Right ventricle myocardium superior (tissue), 1 donor: ENCODE measurements at places on chromosomes 11 and 22.

GRCh38 chr11:104907521-104908185 is 9.4 kb upstream of the CASP12 start:
- DNase-seq: no peak

- no peak for DNase-seq
Observed at GRCh38 chr22:39117585-39118191, 20.6 kb downstream of the APOBEC3H start.

GRCh38 chr11:108724974-108725689 is 60.3 kb downstream of the DDX10 start:
- no peak for DNase-seq

DNA sequence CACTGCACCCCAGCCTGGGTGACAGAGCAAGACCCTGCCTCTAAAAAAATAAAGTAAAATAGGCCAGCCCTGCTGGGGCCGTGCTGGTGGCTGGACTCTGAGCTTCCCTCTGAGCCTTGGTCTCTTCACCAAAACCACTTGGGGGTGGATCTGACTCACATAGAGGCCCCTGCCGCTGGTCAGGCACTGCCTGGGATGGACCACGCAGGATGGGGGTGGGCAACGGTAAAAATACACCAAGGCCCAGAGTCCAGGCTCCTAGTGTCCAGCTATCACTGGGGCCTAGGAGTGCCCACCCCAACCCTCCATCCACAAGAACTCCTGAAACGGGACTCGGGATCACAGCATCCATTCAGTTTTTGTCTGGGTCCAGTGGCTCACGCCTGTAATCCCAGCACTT is 12.3 kb upstream of the UPK3A start:
- no peak for DNase-seq

- no peak for DNase-seq
Observed at GRCh38 chr11:17148536-17148935, 59.2 kb downstream of the PIK3C2A start.

DNA sequence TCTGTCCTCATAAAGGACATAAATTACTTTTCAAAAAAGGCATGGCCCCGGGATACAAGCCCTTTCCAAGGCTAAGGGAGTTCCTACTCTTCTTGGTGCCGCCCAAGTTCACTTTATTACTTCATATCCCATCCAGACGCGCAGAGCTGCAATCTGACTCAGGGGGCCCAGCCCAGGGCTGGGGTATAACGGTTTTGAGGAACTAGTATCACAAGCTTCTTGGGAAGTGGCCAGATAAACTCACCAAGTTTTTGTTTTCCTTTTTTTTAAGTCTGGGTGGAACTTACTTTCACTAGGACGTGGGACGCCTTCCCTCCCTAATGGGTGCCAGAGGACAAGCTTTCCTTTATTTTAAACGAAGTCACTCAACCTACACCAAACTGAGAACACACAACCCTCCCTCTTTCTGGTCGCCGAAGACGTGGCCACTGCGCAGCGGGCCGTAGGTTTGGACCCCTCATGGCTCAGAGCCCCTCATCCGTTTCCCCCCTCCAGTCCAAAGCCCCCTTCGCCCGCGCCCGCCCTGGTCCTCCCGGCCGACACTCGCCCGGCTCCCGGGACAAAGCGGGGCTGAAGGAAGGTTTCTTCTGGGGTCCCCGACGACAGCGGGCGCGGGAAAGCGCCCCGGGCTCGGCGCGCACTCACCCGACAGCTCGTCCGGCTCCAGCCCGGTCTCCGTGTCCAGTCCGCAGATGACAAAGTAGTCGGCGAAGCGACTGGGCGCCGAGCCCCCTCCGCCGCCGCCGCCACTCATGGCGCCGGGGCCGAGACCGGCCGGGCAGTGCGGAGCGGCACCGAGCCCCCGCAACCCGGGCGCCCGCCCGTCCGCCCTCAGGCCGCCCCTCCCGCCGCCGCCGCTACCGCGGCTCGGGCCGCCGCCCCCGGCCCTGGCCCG is 587 bp downstream of the DENND5A start:
- DNase-seq: peak; percentile 80

DNA sequence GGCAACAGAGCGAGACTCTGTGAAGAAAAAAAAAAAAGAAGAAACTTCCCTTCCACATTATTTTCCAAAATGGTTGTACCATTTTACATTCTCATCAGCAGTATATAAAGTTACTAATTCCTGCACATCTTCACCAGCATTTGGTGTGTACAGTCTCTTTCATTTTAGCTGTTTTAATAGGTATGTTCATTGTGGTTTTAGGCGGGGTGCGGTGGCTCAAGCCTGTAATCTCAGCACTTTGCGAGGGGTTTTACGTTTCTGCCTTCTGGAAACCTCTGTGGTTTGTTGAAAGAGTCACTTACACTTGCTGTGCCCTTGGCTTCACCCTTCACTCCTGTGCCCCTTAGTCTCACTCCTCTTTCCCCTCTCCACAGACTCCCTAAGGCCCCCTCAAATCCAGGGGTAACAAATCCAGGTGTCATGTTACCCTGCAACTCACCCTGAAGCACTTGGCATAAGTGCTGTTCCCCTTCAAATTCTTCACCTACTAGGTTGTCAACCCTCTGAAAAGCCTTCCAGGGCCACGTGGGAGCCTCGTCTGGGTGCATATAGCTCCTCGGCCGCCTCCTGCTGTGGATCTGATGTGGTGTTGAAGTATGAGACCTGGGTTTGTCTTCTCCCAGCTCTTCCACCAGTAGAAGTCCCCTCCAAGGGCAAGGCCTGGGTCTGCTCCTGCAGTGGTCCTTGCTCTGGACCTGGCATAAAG is 20.8 kb downstream of the TOB2 start:
- no peak for DNase-seq

DNA sequence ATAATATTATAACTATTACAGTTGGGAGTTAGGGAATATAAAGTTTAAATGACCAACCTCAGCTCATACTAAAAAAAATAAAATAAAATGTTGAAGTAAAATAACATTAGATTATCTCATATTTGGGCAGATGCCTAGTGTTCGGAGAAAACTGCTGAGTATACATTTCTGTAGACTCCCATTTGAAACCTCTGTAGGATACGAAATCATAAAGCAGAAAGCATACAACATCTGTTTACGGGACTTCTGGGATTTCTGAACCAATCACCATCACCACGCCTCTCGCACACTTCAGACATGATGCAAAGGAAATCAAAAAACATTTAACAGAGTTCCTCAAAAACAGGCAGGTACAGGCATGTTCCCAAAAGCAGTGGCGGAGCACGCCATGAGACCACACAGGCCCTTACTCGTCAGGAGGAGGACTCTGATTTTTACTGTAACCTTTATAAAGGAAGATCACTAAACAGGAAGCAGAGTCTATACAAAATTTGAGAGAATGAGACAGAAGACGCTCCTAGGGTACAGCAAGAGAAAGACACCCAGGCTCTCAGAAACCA is 8.6 kb downstream of the ZNF195 start:
- DNase-seq: no peak

GRCh38 chr11:12281571-12282478 is 95.5 kb upstream of the PARVA start:
- DNase-seq: peak; percentile 88

DNA sequence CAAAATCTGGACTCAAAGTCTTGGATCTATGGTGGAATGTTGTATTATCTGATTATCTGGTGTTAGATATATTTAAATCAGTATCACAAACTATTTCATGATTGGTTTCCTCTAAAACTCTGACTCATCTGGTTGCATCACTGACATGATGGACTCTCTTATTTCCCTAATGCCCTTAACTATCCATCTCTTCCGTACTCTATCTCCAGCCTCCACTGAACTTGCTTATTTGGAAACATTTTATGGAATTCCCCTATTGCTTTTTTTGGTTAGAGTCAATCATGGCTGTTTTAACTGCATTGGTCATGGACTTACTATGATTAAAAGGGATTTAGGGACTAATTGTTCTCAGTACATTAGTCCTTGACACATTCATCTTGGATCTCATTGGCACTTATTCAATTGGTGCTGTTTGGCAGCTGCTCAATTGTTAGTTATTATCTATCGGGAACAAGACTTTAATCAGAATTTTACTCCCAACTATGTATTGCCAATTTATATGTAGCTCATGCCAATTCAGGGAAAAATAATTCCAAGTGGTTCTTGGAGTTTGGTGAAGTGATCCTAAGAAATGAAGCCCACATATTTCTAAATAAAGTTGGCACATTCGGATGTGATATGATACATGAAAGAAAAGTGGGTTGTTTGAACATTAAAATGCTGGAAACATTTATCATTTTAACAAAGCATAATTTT is 942.0 kb upstream of the CCDC90B start:
- DNase-seq: no peak

DNA sequence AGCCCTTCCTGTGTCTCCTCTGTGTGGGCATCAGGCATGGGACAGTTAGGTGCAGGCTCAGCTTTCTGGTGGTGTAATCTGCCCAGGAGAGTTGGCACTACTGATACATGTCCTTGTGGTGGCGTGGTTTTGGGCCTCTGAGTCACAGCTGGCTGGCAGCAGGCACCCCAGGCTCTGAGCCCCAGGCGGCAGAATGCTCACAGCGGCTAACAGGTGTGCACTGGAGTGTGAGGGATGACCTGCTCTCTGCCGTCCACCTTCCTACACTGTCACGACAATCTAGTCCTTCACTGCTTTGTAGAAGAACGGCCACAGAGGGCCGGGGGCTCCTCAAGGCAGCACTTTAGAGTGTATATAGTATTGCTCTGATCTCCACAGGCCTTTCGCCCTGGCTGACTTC is 100.3 kb upstream of the PITPNB start:
- no peak for DNase-seq

DNA sequence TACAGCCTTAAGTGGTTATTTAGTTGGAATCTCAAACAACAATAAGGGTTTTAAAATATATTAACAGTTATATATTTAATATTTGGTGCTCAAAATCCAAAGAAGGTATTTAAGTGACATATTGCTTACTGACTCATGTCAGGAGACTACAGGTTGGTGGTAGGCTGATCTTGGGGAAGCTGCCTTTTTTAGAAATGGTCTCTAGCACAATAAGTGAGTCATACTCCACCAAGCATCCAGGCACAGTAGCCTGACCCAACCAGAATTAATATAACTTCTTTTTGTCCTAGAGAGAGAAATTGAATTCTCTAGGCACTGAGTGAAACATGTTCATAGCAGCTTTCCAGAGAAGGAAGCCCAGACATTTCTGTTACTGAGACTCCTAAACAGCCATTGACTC is 868.5 kb upstream of the TENM4 start:
- DNase-seq: no peak

DNA sequence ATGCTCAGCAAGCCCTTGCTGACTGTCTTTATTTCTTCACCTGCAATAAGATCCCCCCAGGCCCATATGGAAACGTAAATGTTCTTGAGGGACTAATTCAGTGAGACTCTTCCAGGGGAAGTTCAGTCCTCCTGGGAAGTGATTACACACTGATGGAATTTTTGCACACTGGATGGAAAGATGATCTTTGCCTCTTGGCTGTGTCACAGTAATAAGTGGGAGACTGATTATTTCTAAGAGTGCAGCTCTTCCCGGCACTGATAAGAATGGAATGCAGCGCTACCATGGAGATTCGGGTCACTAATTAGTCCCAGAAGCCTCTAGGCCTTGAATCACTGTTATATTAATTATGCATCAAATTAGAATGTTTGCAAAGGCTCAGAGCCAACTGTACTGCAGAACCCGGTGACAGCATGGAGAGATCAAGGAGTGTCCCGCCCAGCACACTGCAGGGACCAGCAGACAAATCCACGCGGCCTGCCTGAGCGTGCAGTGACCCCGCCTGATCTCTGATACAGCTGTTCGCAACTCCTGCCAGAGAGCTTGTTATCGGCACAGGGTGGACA is 178.3 kb downstream of the SNX19 start:
- DNase-seq: peak; percentile 82

DNA sequence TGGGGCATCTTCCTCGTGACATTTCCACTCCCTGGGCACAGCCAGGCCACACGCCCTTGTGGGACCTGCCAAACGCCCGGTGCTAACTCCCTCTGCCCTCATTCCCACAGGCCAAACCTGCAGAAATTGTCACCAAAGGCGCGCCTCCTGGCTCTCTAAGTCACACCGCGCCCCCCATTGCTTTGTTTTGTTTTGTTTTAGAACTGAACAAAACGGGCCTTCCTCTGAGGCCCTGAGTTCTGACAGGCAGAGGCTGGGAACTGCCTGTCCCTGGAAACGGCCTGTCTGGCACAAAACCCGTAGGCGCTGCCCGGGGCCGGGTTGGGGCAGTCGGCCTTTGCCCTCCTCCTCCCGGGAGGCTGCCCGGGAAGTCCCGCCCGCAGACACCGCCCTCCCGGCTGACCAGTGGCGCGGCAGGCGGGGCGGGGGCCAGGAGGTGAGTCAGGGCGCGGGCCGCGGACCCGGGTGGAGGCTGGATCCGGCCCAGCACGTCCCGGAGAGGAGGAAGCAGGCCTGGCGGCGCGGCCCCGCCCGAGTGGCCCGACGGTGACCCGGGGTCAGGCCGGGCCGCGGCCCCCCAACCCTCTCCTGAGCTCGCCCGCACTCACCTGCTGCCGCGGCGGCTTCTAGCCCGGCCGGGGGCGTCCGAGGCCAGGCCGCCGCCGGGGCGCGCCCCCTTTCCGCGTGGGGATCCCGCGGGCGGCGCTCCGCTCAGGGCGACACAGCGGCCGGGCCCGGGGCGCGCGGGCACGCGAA is 465 bp downstream of the SUN2 start:
- peak; percentile 97 for DNase-seq

- no peak for DNase-seq
Observed at GRCh38 chr11:21969841-21970240, 223.0 kb upstream of the ANO5 start.

- DNase-seq: no peak
Observed at GRCh38 chr11:99911116-99911515, 776.0 kb upstream of the ARHGAP42 start.

GRCh38 chr11:134369656-134370525 is 38.1 kb downstream of the GLB1L2 start:
- peak; percentile 15 for DNase-seq

DNA sequence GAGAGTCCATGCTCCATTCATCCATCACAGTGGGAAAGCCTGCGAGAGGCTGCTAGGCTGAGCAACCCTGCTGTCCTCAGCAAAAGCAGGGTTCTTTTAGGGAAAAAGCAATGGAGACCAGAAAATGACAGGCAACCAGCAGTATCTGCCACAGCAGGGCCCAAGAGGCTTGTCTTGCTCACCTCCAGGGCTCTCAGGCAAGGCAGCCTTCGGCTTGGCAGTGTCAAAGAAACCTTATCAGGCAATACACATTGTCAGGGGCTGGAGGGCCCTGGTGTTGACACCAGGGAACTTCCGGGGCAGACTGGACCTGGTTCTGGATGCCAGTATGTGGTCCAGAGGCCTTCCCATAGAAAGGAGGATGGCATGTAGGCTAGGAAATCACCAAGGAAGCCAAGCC is 10.2 kb upstream of the TLCD5 start:
- no peak for DNase-seq

DNA sequence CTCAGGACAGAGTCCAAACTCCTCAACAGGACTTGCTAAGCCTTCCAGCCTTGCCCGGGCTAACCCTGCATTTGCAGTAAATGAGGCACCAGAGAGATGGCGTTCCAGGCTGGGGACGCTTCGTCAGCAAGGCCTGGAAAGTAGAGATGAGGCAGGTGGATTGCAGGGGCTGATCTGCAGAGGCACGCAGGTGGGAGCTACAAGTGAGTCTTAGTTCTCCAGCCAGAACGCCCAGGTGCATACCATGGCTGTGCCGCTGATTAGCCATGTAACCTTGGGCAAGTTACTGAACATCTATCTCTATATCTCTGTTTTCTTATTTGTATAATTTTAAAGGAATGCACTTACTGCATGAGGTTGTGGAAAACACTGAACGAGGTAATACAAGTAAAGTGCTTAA is 52.7 kb upstream of the BARX2 start:
- DNase-seq: no peak
